ENCODE measurements at places on chromosomes 12 and 14.

DNA sequence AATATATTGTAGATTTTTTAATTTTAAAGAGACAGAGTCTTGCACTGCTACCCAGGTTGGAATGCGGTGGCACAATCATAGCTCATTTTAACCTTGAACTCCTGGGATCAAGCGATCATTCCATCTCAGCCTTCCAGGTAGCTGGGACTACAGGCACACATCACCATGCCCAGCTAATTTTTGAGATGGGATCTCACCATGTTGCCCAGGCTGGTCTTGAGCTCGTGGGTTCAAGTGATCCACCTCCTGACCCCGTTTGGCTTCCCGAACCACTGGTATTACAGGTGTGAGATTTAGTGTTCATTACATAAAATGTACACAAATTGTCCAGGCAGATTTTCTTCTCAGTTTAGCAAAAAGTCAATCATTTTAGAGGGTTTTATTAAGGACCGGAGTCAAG, 13.6 kb downstream of the SNX6 start:
- DNase-seq: no peak

DNA sequence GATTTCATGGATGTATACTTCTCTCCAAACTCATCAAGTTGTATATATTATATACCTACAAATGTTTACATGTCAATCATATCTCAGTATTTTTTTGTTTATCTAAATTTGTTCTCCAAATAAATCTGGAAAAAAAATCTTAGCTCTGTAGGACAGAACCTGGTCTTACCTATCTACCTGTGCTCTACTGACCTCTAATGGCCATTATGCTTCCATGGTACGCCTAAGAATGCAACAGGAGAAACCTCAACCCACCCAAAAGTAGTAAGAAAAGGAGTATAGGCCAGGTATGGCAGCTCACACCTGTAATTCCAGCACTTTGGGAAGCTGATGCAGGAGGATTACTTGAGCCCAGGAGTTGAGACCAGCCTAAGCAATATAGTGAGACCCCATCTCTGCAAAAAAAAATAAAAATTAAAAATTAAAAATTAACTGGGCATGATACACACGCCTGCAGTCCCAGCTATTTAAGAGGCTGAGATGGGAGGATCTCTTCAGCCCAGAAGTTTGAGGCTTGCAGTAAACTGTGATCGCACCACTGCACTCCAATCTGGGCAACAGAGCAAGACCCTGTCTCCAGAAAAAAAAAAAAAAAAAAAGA, 8.7 kb downstream of the OR11H4 start:
- peak; percentile 1 for DNase-seq

DNA sequence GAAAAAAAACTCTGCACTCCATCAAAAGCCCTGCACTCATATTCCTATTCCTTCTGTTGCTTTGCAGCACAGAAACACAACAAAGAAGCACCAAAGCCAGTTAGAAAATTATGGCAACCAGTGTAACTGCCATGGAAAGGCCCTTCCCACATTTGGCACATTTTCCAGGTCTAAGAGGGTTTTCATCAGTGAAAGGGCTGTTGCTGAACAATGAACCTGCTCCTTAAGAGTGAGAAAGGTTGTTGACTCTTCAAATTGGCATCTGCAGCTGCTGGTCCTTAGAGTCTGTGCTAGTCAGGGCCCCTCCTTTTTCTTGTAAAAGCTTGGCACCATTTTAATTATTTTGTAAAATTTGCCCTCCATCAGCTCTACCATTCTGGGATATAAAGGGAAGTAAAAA, 378.7 kb upstream of the KITLG start:
- no peak for DNase-seq

GRCh38 chr14:100076133-100076532, 10.9 kb downstream of the EVL start:
- peak; percentile 97 for DNase-seq

DNA sequence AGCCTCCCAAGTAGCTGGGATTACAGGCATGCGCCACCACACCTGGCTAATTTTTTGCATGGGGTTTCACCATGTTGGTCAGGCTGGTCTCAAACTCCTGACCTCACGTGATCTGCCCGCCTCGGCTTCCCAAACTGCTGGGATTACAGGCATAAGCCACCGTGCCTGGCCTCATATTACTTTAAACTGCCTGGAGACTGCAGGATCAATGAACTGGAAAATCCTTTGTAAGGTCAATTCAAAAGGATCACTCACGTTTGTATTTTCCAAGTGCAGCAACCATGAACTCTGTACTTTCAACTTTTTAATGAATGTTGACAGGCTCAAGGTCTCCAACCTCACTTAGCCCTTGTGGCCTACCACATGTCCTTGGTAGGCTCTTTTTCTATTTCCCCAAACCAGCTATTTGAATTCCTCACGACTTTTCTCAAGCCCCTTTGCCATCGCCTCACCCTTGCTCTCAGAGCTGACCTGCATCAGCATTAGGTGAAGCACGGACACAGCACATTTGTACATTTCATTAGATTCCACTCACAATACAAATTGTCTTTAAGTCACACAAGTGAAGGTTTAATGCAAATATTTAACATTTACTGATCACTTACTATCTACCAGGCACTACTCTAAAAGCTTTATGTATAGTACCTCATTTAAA, 42.2 kb upstream of the GCH1 start:
- DNase-seq: no peak

DNA sequence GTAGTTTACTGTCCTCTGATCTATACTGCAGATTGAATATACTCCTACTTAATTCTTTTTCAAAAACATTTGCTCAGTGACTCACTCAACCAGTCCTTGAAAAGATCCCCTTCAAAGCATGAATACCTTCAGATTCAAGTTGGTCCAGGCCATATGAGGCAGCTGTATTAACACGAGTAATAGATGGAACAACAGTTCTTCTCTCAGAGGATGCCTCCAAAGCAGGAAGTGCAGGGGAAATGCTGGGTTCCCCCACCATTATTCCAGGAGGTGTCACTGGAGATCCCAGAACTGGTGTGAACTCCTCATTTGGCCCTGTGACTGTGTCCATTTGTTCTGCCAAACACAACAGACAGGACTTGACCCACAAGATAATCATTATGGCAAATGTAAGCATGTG, 20.6 kb downstream of the ARMH4 start:
- no peak for DNase-seq

GRCh38 chr14:61329478-61330051, 8.2 kb downstream of the PRKCH start:
- DNase-seq: peak; percentile 70

DNA sequence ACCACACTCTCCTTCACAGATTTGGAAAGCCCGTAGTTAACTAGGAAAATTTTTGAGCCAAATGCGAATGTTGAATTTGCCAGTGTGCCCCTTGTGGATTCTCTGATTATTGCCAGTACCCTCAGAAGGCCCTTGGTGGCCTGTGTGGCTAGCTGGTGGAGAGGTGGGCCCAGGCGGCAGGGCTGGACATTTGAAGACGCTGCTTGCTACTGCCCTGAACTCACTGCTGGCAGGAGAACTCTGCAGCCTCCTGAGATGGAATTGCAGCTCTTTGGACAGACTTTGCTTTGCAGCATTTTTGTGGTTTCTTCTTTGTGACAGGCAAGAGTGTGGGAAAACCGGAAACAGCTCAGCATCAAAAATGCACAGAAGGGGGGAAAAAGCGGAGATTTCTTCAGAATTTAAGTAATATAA, 97.6 kb downstream of the TGFB3 start:
- DNase-seq: no peak

- peak; percentile 69 for DNase-seq
Observed at GRCh38 chr12:109432842-109433304, 44.2 kb downstream of the KCTD10 start.

- no peak for DNase-seq
Observed at GRCh38 chr14:46571970-46572369, 79.6 kb downstream of the RPL10L start.

GRCh38 chr12:107125833-107126232, 32.5 kb upstream of the CRY1 start:
- no peak for DNase-seq

DNA sequence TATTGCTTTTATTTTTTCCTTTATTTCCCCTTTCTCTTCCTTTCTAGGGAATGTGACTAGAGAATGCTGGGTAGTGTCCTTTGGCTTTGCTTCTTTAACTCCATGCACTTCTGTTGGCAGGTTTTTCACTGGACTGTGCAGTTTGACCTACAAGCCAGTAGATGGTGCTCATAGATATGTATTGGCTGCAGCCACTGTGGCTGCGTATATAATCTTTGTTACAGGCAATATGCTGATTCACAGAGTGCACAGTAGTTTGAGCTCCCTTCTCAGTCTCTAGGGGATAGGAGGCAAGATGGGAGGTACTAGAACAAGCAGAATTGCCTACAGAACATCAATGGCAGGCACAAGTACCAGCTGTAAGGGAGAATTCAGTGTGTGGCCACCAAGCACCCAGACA, 503.5 kb downstream of the LRFN5 start:
- peak; percentile 23 for DNase-seq
